ENCODE measurements at places on chromosomes 16 and 17. TPM values are rescaled to one million over a fixed set of nuclear protein-coding genes. Genes with fewer than 3 reads are reported as not detected.

The POLR2C gene
- total RNA-seq = 107 TPM

The KRTAP4-9 gene
- not detected for total RNA-seq

The ARL17B gene
- 3.0 TPM for total RNA-seq

The ZPBP2 gene
- not detected for total RNA-seq

The MSLN gene
- total RNA-seq = not detected

The ZACN gene
- total RNA-seq = not detected

The WDR59 gene
- 14.1 TPM for total RNA-seq

The NUBP2 gene
- total RNA-seq = 45.8 TPM

The XYLT1 gene
- total RNA-seq = 8.5 TPM

The CDIP1 gene
- 5.5 TPM for total RNA-seq

The ANKFN1 gene
- total RNA-seq = 0.26 TPM

The FN3K gene
- total RNA-seq = 11.5 TPM

The IGFALS gene
- under 0.01 TPM for total RNA-seq

The IGSF6 gene
- total RNA-seq = not detected

The METTL2A gene
- 25.0 TPM for total RNA-seq

The MT1G gene
- not detected for total RNA-seq

The IRX6 gene
- not detected for total RNA-seq

The OR3A3 gene
- total RNA-seq = not detected

The KRT40 gene
- total RNA-seq = not detected

The BCO1 gene
- not detected for total RNA-seq

The ARHGAP23 gene
- total RNA-seq = 60.0 TPM

The NPB gene
- 0.37 TPM for total RNA-seq

The TBC1D26 gene
- total RNA-seq = not detected

The CDH1 gene
- under 0.01 TPM for total RNA-seq

The ITGB3 gene
- total RNA-seq = 14.2 TPM

The DNAAF1 gene
- 0.06 TPM for total RNA-seq

The WNT9B gene
- 0.13 TPM for total RNA-seq

The PRRT2 gene
- 0.26 TPM for total RNA-seq

The RTN4RL1 gene
- 1.1 TPM for total RNA-seq

The IRX5 gene
- total RNA-seq = 1.9 TPM

The ITGAD gene
- total RNA-seq = not detected

The CLEC3A gene
- total RNA-seq = not detected

The TBC1D3E gene
- total RNA-seq = not detected

The NGFR gene
- total RNA-seq = 0.13 TPM

The PARD6A gene
- 3.4 TPM for total RNA-seq

The C17orf107 gene
- total RNA-seq = 1.9 TPM

The CCL16 gene
- not detected for total RNA-seq

The FGF11 gene
- total RNA-seq = 0.19 TPM

The CCL8 gene
- not detected for total RNA-seq

The CA4 gene
- total RNA-seq = 0.25 TPM

The CMTR2 gene
- 21.5 TPM for total RNA-seq

The TUFM gene
- 81.1 TPM for total RNA-seq

The GUCY2D gene
- total RNA-seq = not detected

The TMEM231 gene
- total RNA-seq = 12.0 TPM

The SOX15 gene
- 0.26 TPM for total RNA-seq

The CCL11 gene
- not detected for total RNA-seq
